ENCODE measurements at places on chromosomes 4 and X. TPM values are rescaled to one million over a fixed set of nuclear protein-coding genes. Genes with fewer than 3 reads are reported as not detected.

The DUSP9 gene
- total RNA-seq = 3.3 TPM

The NIPAL1 gene
- 1.7 TPM for total RNA-seq

The PDE5A gene
- total RNA-seq = 24.4 TPM

The SPACA5 gene
- total RNA-seq = not detected

The RAB33A gene
- total RNA-seq = not detected

The SLC25A14 gene
- total RNA-seq = 27.8 TPM

The GUCY1A1 gene
- not detected for total RNA-seq

The GYPB gene
- not detected for total RNA-seq

The PPP4R3C gene
- not detected for total RNA-seq

The RAB39B gene
- 3.6 TPM for total RNA-seq

The PIM2 gene
- 161 TPM for total RNA-seq

The SLC30A9 gene
- total RNA-seq = 55.5 TPM

The GATA1 gene
- not detected for total RNA-seq

The FHDC1 gene
- total RNA-seq = 4.6 TPM

The CSAG3 gene
- not detected for total RNA-seq

The NPY5R gene
- total RNA-seq = 0.15 TPM

The ATRX gene
- 33.8 TPM for total RNA-seq

The NMU gene
- 63.5 TPM for total RNA-seq

The CRMP1 gene
- 106 TPM for total RNA-seq

The CCDC160 gene
- total RNA-seq = 4.4 TPM

The CLGN gene
- 6.7 TPM for total RNA-seq

The P2RY4 gene
- not detected for total RNA-seq

The OTUD6A gene
- not detected for total RNA-seq

The CD38 gene
- 0.15 TPM for total RNA-seq

The HMX1 gene
- 2.0 TPM for total RNA-seq

The AFF2 gene
- total RNA-seq = 14.6 TPM

The HSFX2 gene
- total RNA-seq = 1.2 TPM

The STPG2 gene
- 0.03 TPM for total RNA-seq

The AMELX gene
- total RNA-seq = not detected

The FGFRL1 gene
- total RNA-seq = 39.1 TPM

The CENPVL2 gene
- total RNA-seq = 1.3 TPM

The KCND1 gene
- total RNA-seq = 1.00 TPM

The IL21 gene
- not detected for total RNA-seq

The INTS6L gene
- 18.8 TPM for total RNA-seq

The TLL1 gene
- 0.31 TPM for total RNA-seq

The SPRY1 gene
- total RNA-seq = 42.2 TPM

The TEX13C gene
- 0.18 TPM for total RNA-seq

The FGA gene
- not detected for total RNA-seq

The PPBP gene
- total RNA-seq = not detected

The FMR1NB gene
- total RNA-seq = not detected

The GC gene
- not detected for total RNA-seq

The GPR82 gene
- not detected for total RNA-seq

The RPL34 gene
- total RNA-seq = 894 TPM

The GRID2 gene
- total RNA-seq = 19.1 TPM

The LRIT3 gene
- 0.07 TPM for total RNA-seq

The IL15 gene
- total RNA-seq = 1.4 TPM

The CYSLTR1 gene
- total RNA-seq = not detected
